ENCODE measurements at places on chromosomes 5 and 9.

DNA sequence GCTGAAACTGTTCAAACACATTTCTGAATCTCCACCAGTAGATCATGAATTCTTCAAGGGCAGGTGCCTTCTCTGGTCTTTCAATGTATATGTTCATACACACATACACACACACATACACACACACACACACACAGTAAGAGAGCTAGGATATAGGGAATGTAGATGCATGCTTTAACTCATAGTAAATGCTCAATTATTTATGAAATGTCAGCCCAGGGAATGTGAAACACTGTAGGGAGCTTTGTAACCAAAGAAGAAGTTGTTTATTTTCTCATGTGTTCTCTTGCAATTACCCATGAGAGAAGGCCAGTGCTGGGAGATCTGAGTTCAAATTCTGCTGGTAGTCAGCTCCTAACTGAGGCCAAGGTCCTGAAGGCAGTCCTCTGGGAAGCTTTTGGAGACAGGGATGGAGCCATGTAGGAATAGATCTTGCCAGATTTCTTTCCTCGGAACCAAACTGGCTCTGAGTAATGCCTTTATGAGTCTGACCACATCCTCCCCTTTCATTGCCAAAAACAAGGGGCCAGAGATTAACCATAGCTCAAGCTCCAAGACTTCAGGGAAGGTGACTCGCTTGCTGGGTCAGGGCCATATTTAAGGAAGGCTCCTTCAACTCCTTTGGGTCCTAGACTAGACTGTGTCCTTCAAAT lies 487.0 kb upstream of the TNC start:
- DNase-seq, result no peak

GRCh38 chr9:87216036-87216435 lies 268.7 kb upstream of the GAS1 start:
- no peak for DNase-seq

DNA sequence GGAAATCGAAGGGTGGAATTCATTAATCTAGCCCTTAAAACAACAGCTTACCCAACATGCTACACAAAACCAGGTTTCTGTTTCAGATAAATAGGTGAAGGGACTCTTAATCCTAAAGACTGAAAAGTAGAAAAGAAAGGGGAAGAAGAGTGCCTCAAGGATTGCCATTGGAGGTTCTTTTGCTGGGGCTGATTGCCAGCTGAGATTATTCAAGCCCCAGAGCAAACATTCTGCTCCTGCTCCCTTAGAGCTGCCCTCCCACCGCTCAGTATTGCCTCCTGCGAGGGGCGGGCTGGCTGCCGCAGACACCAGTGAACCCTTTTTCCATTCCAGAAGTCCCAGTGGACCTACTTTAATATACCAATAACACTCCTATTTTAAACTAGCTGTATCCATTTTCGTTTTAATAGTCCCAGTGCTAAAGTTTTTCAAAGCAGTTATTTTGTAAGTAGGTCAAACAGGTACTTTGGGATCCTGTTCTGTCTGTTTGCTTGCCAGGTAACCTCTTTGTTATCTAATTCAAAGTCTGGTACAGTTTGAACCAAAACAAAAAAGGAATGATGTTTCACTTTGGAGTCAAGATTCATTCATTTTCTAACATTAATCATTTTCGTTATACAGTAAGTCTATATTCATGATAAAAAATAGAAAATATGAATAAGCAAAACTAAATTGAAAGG lies 38.6 kb downstream of the HMGCS1 start:
- DNase-seq, result no peak

DNA sequence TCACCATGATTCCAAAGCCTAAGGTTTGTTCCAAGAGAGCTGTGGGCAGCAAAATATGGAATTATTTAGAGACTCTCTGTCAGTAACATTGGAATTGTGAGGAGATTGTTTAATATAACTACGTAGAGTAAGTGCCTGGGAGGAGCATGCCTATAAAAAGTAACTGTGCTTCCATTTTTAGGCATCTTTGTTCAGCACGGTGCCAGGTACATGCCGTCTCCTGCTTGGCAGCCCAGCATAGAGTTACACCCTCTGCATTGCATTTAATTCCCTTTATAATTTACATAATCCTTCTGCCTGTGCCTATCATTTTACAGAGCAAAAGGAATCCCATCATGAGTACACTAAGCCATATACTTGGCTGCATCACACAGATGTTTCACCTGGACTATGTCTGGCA lies 32.1 kb upstream of the ALDH1A1 start:
- DNase-seq, result no peak

DNA sequence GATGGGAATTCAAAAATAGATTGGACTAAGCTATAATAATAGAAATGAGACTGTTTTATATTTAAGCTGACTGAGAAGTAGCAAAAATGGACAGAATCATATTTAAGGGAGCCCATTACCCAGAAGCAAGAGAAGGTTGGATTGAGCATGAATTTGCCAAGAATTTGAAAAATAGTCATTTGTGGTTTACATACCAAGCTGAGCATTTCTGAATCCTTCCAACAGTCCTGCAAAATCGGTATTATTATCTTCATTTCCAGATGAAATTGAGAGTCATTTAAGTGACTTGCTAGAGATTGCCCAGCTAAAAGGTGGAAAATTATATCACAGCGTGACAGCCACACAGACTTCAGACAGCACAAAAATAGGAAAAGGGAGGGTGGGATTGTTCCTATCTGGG lies 48.4 kb downstream of the TNFSF15 start:
- no peak for DNase-seq

DNA sequence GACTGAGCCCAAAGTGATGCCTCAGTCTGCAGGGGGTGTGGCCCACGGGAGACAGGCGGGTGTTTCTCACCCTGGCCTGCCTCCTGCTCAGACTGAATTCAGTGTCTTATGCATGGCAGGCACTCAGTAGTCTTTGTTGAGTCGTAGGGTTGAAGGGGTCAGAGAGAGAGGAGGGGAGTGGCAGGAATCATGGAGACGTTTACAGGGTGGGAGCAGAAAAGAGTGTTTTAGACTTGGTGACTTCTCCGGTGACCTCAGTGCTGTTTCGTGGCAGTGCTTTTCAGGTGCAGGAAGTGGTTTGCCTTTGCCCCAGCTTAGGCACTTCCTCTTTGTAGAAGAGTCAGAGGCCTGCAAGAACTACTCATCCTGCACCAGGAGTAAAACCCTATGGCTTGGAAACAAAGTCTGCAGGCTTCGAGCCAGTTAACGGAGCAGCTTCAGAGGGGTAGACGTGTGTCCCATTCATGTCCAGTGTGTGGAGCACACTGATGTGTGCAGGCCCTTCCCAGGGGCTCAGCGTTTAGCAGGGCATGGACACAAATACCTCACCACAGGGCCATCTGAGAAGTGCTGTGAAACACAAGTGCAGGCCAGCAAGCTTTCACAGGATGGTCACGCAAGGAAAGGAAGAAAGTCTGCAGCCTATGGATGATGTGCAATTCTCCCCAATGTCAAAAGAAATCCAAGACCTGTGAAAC lies 24.5 kb upstream of the SEMA4D start:
- DNase-seq, result peak; percentile 86

DNA sequence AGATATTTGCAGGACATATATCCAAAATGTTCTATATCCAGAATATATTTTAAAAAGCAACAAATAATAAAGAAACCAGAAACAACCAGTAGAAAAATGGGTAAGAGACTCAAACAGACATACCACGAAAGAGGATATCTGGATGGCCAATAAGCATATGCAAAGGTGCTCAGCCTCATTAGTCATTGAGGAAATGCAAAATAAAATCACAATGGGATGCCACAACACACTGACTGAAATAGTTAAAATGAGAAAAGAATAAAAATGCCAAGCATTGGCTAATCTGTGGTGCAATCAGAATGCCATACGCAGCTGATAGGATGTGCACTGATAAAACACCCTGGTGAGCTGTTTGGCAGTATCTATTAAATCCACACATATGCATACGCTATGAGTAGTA lies 265.8 kb upstream of the ANKH start:
- DNase-seq, result no peak

DNA sequence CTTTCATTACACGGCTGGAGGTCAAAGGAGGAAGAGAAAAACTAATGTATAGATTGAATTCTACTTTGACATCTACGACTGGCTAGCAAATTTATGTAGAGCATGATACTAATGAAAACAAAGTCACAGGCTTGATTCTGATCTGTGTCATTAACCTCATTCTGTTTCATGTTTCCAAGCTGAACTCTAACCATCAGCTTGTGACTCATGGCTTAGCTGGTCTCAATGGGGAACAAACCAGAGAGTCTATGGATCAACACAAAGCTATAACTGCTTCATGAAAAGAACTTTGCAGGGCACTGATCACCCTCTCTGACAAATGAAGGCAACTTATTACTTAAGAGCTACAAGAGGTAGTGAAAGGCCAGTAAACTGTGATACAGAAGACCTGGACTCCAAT lies 23.6 kb upstream of the PDE4D start:
- DNase-seq, result no peak

DNA sequence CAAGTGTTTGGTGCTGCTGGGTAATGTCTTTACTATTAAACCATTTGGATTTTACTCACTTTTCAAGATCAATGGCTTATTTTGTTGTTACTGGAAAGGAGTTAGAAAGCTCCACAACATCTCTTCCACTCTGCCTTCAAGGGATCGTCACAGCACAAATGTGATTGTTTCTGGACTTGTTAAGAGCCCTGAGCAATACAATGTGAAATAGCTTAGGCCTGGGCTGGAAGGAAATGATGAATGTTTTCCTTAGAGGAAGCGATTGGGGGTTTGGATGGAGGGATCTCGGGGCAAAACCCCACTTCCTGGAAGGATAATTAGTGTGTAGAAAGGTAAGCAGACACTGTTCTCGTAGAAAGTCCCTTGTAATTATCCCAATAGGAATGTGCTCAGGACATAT lies 59.3 kb upstream of the MYO10 start:
- DNase-seq, result no peak

All from cardiac septum (tissue), 1 donor.